ENCODE measurements at places on chromosomes 4 and X.

- DNase-seq: peak; percentile 3
These were observed 41.0 kb downstream of the FNIP2 start for GRCh38 chr4:158809611-158810486.

DNA sequence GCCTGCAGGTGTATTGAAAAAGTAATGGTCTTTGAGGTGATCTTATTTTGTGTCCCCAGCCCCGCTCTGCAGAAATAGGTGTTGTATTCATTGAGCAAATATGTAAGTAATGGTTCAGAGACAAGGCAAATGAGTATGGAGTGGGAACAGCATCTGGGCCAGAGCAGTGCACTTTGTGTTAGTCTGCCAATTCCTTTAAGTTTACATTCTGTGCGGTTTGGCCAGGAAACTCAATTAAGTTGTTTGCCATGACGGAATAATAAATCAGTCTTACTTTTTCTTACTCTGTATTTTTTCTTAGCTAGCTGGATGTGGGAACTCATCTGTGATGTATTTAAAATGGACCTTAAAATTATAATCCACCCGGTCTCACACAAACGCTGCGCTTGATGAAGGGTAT lies 12.6 kb downstream of the DCLK2 start:
- DNase-seq: no peak

- DNase-seq: no peak
These were observed 41.9 kb downstream of the WDR1 start for GRCh38 chr4:10074767-10075105.

DNA sequence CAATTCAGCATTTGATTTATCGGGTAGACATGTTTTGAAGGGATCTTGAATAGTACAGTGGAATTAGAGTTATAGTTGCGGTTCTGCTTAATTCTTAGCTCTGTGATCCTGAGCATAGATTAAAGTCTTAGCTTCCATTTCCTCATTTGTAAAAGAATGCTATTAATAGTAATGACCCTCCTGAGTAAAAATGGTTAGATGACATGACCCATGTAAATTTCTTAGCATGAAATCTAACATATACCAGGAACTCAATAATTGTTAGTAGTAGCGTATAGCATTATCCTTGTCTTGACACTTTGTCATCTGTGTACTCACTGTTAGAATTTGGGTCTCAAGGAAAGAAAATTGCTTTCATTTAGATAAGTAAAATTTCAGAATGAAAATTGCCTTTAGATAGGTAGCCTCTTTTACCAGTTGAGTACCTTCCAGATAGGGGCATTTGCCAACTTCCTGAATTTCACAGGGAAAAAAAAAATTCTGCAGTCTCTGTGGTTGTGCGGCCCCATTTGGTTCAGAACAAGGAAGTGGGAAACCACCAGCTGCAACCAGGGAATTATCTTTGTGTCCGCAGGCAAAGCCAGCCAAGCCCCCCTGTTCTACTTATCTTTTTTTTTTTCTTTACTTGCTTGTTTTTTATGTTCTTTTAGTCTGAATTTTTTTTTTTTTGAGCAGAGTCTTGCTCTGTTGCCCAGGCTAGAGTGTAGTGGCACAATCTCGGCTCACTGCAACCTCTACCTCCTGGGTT lies 86.9 kb downstream of the TMEM164 start:
- no peak for DNase-seq

GRCh38 chrX:45508454-45508853 lies 307.8 kb upstream of the DIPK2B start:
- no peak for DNase-seq

DNA sequence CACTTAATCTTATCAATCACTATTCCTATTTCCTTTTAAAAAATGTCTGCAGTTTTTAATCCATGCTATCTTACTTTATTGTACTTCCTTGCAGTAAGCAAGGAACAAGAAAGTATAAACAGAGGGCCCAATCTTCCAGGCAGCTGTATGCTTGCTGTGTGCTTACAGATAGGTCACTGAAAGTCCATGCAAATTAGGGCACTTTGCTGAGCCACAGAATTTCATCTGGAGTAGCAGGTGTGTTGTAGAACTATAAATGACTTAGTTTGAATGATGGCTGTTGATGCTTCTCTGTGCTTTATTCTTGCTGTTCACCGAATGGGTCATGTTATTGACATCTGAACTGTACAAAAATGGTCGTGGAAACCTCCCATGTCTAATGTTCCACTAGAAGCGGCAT lies 154.6 kb downstream of the ATOH1 start:
- no peak for DNase-seq

DNA sequence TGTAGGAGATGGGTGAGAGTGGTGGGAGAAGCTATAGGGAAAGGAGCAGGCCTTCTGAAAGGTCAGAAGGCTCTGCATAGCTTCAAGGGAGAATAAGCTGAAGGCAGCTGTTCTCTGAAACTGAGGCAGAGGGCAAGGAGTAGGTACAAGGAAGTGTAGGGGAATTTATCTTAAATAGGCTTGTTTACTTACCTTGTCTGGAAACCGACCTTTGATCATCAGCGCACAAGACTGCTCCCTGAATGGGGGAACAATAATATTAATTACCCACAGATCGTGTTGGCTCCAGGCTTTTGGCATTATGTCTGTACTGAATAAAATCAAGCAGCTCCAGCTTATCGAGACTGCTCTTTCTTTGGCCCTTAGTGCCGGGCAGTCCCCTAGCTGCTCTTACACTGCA lies 175.5 kb upstream of the MAGEB16 start:
- no peak for DNase-seq

DNA sequence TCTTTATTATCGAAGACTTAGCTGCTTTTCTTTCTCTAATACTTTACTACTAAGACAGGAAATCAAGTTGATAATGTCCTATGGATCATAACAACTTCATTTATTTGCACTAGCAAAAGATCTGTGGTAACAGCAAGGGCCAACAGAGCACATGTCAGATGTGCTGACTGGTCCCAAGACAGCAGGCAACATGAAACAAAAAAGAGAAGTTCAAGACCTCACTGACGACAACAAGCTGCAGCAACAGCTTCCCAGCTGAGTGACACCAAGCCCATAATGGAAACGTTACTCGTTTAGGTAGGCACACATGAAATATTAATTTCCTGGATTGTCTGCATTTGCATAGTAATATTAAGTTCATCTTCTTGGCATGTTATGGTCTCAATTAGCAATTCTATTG lies 126.9 kb downstream of the UNC5C start:
- DNase-seq: no peak

DNA sequence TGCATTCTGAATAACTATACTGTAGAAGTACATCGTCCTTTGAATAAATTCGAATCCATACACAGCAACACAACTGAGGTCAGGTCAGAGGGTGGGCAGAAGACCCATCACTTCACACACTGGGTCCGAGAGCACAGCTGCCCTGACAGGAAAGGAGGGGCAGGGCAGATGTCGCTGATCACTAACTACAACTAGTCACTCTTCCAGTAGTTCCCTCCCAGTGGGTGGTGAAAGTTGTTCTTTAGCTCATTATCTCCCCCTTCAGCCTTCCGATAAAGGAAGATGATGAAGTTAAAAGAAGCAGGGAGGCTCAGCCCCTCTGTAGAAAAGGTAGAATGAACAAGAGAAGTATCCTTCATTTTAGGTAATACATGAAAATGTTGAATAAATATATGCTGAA lies 278.9 kb downstream of the INPP4B start:
- peak; percentile 24 for DNase-seq

GRCh38 chr4:133855001-133855400 lies 346.6 kb downstream of the PABPC4L start:
- no peak for DNase-seq

- DNase-seq: no peak
These were observed 30.2 kb downstream of the CLDN2 start for GRCh38 chrX:106950381-106950780.

GRCh38 chrX:74922922-74923543 lies 2.2 kb downstream of the NEXMIF start:
- no peak for DNase-seq

GRCh38 chr4:145404761-145405160 lies 76.9 kb upstream of the SMAD1 start:
- no peak for DNase-seq

DNA sequence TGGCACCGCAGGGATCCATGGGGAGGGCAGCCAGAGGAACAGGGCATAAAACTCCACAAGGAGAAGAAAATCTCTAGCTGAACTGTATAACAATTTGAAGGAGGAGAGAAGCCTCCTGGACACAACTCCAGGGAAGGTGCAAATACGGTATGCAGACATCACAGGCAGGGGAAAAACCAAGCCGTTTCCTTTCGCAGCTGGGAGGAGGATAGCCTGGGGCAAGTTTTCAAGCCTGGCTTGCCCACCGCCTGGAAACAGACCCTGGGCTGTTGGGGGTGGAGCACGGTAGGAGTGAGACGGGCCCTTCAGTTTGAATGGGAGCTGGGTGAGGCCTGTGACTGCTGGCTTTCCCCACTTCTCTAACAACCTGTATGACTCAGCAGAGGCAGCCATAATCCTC lies 43.4 kb upstream of the TAF9B start:
- DNase-seq: no peak

GRCh38 chrX:150308532-150309157 lies 54.5 kb upstream of the MAMLD1 start:
- DNase-seq: no peak

DNA sequence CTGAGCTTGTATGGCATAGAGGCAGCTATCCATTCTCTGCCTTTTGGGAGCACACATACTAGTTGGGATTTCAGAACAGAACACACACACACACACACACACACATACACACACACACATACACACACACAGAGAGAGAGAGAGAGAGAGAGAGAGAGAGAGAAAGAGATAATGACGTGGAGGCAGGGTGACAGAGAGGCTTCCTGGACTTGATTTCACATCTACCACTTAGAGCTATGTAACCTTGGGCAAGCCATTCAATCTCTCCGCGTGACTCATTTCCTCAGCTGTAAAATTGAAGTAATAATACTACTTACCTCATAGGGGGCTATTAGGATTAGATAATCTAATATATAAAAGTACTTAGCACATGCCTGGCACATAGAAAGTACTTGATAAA lies 12.3 kb upstream of the GRIA3 start:
- no peak for DNase-seq

DNA sequence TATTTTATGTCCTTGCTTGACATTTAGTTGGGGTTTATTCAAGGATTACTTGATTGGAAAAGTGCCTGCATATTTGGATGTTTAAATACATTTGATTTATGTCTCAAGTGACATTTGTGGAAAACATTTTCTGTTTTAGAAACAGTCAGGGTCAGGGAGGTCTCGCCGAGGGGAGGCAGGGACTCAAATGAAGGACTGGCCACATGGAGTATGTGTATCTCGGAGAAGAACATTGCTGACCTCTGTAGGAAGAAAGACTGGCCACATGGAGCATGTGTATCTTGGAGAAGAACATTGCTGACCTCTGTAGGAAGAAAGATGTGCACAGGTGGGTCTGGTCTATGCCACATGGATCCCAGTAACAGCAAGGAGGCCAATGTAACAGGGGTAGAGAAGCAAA lies 233.6 kb downstream of the TRIML1 start:
- DNase-seq: no peak

DNA sequence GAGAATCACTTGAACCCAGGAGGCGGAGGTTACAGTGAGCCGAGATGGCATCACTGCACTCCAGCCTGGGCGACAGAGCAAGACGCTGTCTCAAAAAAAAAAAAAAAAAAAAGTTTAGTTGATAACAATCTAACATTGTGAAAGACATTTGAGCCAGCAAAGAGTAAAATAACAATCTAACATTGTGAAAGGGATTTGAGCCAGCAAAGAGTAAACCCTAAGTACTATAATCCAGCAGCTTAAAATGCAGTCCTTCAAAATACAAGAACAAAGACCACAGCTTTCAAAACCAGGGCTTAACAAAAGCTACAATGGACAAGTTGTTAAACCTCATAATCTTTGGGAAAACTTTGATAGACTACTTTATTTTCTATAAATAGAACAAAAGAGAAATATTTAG lies 16.9 kb downstream of the MFAP3L start:
- DNase-seq: no peak

DNA sequence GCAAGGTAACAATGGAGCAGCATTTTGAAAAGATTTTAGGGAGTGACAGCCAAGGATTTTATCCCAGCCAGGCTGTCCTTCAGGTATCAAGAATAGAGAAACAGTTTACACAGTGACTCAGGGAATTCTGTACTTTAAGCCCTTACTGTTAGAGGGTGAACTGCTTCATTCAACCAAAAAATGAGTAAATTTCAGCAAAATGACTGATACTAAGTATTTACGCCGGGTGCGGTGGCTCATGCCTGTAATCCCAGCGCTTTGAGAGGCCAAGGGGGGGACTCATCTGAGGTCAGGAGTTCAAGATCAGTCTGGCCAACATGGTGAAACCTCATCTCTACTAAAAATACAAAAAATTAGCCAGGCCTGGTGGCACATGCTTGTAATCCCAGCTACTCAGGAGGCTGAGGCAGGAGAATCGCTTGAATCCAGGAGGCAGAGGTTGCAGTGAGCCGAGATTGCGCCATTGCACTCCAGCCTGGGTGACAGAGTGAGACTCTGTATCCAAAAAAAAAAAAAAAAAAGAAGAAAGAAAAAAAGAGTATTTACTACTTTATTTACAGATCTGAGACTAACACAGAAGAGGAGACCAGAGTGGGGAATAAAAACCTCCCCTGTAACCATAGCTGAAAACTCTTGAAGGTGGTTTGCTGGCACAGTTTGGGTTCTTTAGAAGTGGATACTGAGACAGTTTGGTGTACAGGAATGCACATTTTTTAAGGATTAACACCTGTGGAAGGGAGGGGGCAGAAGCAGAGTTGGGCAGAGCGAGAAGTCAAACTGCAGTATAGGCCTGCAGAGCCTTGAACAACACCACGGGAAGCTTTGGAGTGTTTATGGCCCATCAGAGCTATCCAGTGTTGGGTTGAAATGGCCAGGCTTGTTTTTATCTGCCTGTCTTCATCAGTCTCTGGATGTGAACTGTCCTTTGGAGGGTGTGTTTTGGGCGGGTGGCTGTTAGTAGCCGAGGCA lies 40.5 kb downstream of the TMEM131L start:
- no peak for DNase-seq

GRCh38 chr4:6467600-6467999 lies 4.8 kb downstream of the PPP2R2C start:
- no peak for DNase-seq

GRCh38 chrX:109134777-109135176 lies 347.1 kb downstream of the GUCY2F start:
- no peak for DNase-seq

- DNase-seq: no peak
These were observed 90.9 kb downstream of the ZNF827 start for GRCh38 chr4:145847764-145848163.

GRCh38 chr4:74317616-74318246 lies 9.5 kb downstream of the EPGN start:
- no peak for DNase-seq

DNA sequence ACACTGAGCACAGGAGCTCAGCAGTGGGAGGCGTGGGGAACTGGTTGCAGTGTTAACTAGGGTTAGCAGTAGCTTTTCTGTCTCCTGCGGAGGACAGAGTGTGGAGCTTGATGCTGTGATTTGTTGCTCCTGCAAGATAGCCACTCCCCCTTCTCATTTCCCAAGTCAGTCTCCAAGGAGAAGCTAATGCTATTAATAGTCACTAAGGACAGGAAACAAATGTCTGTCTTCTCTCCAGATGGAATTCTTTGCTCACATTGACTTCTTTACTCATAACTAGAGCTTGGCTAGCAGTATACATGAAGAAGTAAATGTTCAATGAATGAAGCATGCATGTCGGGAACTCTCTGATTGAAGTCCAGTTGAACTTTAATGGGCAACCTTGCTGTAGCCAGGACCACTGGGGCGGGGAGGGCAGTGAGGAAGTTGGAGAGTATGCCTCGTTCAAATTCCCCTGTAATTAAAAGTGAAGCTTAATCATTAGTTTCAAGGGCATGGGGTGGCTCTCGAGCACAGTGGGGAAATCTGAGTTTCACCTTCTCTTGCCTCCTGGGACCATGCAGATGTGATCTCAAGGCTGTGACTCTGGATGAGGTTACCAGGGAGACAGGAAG lies 156.6 kb upstream of the SCML1 start:
- DNase-seq: no peak

All from T-cell (primary cell).